RKO (cell line): ENCODE measurements at places on chromosomes 4 and X.
A peak's percentile ranks its signal among the peaks of the same experiment; 100 is the strongest.

- no peak for DNase-seq
Measured at GRCh38 chrX:100819534-100819836, 706 bp upstream of the CSTF2 start.

DNA sequence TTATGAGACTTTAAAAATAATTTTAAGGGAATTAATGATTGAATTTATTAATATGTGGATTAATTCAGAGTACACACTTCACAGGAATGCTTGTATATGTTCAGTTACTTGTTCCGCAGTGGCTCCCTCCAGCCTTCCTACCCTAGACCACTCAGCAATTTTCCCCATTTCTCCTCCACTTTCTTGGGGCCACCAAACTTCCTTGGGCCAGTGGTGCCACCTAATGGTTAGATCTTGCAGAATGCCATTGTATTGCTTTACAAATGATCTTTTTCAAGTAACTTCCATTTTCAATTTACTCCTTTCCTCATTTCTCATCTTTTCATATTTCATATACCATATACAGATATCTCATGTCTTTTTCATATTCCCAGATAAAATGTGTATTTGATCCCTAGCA is 3.6 kb upstream of the RNF175 start:
- DNase-seq, result peak; percentile 26

- DNase-seq, result no peak
Measured at GRCh38 chrX:12570859-12571501, 220.2 kb upstream of the PRPS2 start.

GRCh38 chr4:41550308-41550707 is 12.4 kb downstream of the LIMCH1 start:
- DNase-seq, result no peak

- DNase-seq, result no peak
Measured at GRCh38 chrX:119614776-119615175, 8.6 kb upstream of the NKRF start.

DNA sequence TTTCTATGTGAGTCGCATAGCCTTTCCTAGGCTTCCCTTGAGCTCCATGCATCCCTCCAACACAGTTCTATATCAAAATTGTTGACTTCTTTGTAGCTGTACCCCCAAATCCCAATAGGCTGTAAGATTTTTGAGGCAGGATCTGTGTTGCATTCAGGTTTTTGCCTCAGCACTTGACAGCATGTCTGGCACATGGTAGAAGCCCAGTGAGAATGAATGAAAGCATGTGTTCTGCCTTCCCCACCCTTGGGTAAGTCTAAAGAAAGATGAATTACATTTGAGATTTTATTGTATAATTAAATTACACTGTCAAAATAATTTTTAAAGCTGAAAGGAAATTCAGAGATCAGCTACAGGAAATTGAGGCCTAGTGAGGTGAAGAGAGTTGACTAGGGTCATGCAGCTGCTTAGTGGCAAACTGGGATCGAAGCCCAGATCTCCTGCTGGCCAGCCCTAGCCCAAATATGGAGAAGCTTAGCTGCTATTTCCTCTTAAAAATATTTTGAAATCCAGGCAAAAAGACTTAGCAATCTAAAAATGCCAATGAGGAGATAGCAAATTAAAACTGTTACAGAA is 122.5 kb downstream of the SPATA18 start:
- no peak for DNase-seq

- DNase-seq, result no peak
Measured at GRCh38 chr4:22246847-22247246, 269.0 kb downstream of the ADGRA3 start.

DNA sequence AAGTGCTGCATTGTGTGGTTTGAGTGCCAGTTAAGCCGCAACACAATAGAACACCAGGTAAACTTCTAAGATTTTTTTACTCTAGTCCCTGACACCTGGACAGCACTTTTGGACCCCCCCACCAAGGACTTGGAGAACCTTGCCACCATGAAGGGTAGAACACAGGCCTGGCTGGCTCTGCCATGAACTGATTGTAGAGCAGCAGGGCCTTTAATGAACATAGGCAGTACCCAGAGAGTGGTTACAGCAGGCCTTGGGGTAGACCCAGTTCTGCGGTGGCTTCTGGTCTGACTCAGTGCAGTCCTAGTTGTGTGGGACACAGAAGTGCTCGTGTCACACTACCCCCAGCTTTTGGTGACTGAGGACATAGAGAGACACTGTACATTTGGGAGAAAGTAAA is 648.3 kb downstream of the PCDH19 start:
- no peak for DNase-seq

GRCh38 chrX:96692454-96692853 is 7.8 kb downstream of the DIAPH2 start:
- DNase-seq, result no peak

- DNase-seq, result no peak
Measured at GRCh38 chr4:152501846-152502536, 33.9 kb downstream of the FBXW7 start.

DNA sequence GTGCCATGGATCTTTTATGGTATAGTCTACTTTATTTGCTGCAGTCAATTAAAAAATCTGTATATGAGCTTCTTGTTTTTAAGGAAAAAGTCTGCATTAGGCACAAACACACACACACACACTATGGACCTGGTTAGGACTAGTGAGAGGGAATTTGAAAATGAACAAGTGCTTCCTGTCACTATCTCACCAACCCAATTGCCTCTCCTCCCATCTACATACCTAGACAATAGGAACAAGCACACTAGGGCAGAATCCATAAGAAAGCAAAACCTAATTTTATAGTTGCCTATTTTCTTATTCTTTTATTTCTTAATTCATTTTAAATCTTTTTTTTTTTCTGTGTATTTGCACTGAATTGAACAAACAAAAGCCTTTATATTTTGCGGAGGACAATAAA is 22.7 kb downstream of the PALLD start:
- no peak for DNase-seq

- peak; percentile 78 for DNase-seq
Measured at GRCh38 chr4:110163327-110164069, 34.9 kb downstream of the ELOVL6 start.

GRCh38 chrX:16992445-16992844 is 46.0 kb downstream of the REPS2 start:
- no peak for DNase-seq

DNA sequence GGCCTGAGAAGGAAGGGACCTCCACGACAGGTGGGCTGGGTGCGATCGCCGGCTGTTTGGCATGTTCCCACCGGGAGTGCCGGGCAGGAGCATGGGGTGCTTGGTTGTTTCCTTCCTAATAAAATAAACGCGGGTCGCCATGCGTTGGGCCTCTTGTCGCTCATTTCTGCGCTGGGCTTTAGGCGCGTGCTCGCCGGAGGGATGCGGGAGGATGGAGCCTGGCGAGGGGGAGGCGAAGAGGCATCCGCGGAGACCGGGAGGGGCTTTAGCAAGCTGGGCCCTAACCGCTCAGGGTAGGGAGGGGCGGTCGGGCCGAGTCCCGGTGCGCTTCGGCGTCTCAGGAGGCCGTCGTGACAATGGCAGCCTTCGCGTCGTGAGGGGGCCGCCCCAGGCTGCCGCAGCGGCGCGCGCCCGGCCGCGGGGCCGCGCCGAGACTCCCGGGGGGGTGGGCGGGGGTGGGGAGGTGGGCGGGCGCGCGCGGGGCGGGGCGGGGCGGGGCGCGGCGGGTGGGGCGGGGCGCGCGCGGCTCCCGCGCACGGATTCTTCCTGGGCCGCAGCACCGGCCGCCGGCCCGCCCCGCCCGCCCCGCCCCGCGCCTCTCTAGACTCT is 476 bp upstream of the GDI1 start:
- no peak for DNase-seq

- DNase-seq, result no peak
Measured at GRCh38 chr4:110134269-110134869, 64.0 kb downstream of the ELOVL6 start.

DNA sequence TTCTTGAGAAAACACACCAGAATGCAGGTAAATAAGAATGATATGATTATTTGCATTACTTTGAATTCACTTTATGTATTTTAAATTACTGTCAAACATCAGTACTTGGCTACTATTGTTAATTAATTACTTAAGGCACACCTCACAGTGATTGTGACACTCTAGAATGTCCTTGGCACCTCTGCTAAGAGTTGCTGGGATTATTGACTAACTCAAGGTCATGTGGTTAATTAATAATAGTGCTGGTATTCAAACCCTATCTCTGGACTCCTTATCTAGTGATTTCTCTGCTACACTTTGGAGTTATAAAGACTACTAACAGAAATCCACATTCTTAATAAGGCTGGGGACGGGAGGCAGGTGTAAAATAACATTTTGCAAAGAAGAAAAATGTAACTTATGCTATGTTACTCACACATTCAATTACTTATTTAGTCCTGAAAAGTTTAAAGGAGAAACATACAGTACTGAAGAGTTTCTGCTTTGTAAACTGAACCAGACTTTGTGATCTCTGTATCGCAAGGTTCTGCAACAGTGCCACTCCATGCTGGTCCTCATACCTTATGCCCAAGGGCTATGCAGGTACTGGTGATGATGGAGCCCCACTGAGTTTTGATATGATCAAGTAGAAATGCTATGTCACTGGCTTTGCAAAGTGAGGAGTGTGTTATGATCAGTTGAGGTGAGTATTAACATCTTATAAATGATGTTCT is 242.7 kb downstream of the MID1IP1 start:
- no peak for DNase-seq

DNA sequence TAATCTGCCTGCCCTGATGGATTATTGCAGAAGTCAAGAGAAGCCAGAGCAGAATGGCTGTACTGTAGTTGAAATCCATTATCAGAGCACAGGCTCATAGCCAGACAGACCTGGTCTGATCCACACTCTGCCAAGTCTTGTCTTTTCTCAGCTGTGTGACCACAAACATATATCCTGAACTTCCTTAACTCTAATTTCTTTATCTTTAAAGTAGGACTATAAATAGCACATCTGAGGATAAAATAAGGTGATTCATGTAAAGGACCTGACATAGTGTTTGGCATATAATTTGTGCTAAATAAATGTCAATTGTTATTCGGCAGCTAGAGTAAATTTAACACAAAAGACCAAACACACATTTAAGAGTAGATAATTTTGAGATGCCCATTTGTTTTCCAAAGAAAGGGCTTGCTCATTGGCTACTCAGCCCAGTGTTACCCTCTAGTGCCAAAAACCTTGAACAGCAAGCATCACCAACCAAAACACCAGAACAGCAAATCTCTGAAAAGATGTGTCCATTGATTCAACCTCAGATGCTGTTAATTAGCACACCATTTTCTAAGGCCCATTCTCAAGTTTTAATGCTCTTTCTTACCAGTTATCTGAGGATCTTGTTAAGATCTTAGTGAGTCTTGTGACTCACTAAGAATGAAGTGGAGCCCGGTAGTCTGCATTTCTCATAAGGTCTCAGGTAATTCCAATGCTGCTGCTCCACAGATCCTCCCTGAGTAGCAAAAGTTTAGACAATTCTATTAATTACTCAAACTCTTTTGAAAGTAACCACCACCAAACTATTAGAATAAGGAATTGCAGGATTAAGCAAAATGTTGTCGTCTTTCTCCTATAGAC is 108.8 kb downstream of the HHIP start:
- DNase-seq, result peak; percentile 15

DNA sequence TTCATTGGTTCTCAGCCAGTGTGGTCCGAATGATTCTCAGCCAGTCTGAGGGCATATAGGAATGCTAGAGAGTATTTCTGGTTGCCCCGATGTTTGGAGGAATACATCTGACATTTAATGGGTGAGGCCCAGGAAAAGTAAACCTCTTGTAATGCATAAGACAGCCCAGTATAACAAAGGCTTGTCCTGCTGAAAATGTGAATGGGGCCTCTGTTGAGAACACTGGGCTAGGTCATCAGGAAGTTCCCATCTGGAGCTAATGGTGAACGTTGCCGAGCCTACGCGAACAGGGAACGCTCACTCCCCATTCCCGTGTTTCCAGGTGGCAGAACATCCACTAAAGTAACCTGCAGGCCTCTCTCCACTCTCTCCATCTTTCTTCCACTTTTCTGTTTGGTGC is 132.0 kb upstream of the CLNK start:
- DNase-seq, result no peak

GRCh38 chrX:125003746-125004446 is 315.8 kb upstream of the TEX13C start:
- DNase-seq, result no peak

DNA sequence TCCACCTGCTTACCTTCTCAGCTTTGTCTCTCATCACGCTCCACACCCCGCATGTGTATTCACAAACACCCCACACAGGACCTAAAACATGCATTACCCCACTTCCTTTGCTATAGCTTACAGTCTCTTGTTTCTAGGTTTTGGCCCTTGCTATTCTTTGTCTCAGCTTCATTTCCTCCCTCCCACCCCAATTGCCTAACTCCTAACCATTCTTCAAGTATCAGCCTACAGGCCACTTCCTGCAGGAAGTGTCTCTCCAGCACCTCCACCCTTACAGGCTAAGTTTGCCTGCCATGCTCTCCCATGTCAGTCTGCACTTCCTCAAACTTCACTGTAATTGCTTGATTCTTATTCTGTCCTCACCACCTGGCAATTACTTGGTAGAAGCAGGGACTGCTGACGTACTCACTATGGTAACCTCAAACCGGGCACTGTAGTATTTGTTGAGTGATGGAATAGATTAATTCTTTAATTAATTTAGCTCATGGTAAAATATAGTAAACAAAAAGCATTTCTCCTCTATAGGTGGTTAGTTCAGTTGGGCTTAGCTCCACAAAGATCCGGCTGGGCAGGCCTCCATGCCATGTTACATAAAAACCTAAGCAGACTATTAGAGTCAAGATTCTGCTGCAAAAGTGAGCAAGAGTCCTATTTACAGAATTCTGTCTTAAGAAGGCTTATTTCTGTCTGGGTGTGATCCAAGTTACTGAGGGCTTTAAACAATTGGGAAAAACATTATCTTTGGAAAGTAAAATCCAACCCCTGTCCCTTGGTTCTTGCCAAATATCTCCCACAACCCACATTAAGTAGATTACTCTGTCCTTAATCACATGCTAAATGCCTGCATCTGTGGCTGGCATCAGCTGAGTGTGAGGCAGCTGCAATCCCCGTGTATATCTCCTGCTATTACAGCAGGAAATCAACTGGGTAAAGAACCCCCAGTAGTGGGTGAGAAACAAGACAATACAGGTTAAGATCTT is 124.7 kb upstream of the CPEB2 start:
- no peak for DNase-seq

DNA sequence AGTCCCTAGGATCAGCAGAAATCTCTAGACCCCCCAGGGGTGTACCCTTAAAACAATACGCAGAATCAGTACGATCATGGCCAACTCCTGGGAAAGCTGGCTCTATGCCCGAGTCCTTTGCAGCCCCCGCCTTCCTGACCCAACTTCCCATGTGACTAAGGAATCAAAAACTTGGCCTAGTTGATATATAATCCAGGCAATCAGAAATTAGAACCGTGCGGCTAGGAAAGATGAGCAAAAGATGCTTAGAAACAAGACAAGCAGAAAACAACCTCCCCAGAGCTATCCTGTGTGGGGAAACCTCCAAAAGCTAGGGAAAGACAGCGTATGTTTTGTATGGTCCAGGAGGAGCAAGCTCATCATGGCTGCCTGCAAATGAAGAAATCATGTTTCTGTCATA is 110.0 kb downstream of the PPARGC1A start:
- DNase-seq, result no peak
